Progenitor cell of endocrine pancreas (in vitro differentiated cells): ENCODE measurements at places on chromosomes 7 and 10. TPM values are rescaled to one million over a fixed set of nuclear protein-coding genes. Genes with fewer than 3 reads are reported as not detected.

GRCh38 chr7:44140341-44140740 lies 791 bp downstream of the MYL7 start:
- DNase-seq, result no peak

GRCh38 chr7:117130262-117130661 lies 177.0 kb downstream of the ST7 start:
- no peak for DNase-seq

DNA sequence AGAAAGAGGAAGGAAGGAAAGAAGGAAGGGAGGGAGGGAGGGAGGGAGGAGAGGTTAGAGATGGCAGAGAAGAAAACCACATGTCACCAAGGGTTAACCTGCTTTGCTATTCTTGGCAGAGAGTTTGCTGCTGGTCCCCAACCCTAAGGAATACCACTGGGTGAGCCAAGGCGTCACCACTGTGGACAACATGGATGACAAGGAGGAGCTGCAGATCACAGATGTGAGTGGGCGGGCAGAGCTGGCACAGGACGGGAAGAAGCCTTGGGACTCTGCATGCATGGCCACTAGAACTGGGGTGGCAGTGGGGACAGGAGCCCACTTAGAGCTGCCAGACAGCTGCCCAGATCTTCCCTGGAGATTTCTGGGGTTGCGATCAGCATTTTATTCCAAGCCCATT lies 17.2 kb upstream of the MYH16 start:
- no peak for DNase-seq

- DNase-seq, result no peak
Observed at GRCh38 chr7:85001495-85002345, 185.1 kb downstream of the SEMA3D start.

DNA sequence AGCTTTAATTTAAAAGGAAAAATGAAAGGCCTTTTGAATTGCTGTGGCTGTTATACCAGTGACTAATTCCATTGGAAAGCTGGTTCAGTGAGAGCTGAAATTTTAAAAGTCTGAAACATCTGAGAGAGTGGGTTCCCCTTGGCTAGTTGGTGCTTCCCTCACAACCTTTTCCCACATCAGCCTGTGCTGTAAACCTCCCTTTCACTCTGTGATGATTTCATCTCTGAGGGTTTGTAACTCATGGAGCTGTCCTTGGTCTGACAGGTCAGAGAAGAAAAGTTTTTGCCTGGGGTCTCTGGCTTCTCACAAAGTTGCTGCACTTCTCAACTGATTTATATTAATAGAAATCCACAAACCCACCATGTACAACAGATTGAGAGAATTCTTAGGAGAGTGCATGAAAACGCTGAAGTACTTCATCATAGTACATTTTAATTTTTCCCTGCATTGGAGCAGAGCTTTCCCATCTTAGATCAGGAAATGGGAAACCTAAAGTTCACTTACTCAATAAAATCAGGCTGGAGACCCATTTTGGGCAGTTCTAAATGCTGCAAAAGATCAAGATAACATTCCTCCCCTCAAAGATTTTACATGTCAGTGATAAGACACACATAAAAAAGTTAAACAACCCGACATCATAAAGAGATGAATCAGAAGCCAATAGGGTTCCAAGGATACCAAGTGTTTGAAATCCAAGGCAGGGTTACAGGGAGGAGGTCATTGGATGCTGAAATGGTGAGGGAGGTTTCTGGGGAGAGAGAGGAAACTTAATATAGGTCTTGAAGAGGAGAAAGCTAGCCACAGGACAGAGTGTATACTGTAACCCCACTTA lies 157.0 kb upstream of the MKLN1 start:
- no peak for DNase-seq

DNA sequence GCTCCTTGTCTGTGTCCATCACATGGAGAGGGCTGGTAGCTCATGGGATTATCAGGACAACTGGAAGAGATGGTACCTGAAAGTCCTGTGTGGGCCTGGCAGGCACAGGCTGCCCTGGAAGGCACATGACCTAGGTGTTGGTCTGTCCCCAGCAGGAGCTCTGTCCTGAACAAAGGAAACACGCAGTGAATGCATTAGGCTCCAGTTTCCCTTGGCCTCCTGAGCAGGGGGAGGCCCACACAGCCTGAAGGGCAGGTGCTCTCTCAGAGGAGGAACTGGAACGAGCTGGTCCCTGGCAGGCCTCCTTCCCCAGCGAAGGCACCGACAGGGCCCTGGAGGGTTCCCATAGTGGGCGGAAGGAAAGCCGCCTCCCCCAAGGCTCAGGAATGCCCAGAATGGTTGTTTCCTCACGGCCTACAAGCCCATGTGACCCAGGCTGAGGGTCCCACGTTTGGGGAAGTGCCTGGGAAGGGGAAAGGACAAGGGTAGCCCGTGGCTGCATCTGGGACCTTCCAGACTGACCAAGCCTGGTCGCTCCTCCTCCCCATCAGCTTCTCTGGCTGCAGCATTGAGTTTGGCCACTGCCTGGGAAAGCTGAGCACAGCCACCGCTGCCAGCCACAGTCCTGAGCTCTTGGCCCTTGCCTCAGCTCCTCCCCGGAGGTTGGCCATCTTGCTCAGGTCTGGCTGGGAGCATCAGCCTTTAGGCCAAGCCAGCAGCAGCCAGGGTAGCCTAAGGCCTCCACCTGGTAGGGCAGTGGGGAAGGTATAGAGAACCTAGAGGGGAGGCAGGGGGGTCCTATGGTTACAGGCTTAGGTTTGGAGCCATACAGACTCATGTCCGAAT lies 21.8 kb downstream of the CXCL12 start:
- DNase-seq, result no peak

DNA sequence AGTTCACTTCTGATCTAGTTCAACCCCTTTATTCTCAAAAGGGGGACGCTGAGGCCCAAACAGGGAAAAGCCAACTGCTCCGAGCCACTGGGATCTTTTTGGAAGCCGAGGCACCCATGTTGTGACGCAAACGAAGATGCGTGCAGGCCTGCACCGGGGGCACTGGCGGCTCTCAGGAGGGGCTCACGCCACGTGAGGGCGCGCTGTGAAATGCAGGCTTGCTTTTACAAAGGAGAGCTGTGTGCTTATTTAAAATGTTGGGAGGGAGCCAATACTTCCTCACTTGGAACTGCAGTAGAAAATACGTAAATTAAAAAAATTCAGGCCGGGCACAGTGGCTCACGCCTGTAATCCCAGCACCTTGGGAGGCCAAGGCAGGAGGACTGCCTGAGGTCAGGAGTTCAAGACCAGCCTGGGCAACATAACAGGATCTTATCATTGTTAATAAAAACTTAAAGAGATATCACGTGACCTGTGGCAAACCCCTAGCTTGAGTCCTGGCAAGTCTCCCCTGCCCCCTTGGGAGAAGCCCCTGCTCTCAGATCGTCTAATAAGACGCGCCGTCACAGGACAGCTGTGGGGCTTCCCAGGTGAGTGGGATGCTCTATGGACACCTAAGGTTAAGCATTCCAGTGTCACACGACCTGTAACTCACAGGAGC lies 16.3 kb downstream of the BRI3 start:
- DNase-seq, result no peak

- DNase-seq, result no peak
Observed at GRCh38 chr10:34629084-34629483, 186.0 kb downstream of the PARD3 start.

DNA sequence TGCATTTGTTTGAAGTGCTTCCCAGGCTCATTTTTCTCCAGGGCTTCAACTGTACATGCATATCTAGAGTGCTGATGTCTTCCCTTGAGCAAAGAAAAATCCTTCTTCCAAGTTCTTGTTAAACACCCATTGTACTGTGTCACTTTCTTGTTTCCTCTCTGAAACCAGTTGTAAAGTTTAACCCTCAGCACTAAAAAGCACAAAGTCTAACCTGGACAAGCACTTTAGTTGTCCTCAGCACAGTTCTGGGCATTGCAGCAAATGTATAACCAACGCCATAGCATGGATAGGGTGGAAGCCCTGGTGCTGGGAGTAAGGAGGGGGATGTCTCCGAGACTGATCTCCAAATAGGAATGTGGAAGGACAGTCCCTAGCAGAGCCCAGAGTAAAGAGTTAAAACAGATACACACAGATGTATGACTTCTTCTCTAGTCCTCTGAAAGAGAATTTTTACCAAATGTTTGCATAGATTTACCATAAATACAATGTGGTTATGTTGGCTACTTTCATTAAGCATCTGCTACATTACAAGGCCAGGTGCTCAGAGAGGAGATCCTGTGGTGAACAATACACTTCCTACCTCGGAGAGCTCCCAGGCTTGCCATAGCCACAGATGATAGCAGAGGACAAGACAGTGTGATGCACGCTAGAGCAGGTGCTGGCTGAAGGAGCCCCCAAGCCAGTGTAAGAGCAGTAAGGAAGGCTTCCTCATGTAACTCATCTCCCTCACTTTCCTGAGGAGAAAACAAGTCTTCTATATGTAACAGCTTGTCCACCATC lies 57.0 kb downstream of the DNAJC12 start:
- DNase-seq, result no peak

GRCh38 chr10:108782411-108782810 lies 1140.9 kb downstream of the XPNPEP1 start:
- no peak for DNase-seq

Gene C10orf53
- not detected in 2 replicates for total RNA-seq

DNA sequence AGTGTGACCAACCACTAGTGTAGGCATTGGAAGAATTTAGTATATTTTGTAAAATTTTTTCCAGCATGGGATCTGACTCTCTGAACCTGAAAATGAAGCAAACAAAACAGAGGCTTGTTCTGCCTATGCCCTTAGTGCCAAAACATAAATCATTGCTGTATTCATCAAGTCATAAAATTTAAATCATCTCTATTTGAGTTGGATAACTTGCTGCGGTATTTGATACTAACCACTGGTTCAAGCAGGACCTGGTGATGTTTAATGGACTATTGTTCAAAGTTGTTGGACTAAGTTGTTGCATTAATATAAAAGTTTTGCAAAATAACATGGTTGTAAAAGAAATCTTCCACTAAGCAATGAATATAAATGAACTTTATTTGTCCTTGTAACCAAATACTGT lies 19.8 kb upstream of the RPA3 start:
- no peak for DNase-seq

DNA sequence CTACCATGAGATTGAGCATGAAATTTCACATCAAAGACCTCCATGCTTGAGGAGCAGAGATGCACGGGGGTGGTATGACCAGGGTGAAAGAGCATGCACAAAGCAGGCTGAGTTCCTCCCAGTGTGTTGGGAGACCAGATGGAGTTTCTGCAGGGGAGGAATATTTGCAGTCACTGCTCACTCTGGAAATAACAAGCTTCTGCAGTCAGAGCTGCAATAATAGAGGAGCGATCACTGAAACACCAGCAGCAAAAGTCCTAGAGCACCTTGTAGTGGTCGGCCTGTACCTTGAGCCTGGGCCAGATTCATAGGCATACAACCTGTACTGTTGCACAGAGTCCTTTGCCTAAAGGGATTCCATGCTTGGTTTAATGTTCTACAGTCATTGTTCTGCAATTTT lies 184.5 kb upstream of the SP8 start:
- DNase-seq, result no peak

Gene TWIST1
- 1.8 and 2.8 TPM in 2 replicates for total RNA-seq

- no peak for DNase-seq
Observed at GRCh38 chr10:23870651-23871610, 338.0 kb upstream of the KIAA1217 start.

Gene CALHM1
- total RNA-seq, result not detected in 2 replicates

- DNase-seq, result no peak
Observed at GRCh38 chr7:106070201-106070551, 41.9 kb downstream of the SYPL1 start.
